Stimulated activated CD8-positive, alpha-beta memory T cell treated with anti-CD3 and anti-CD28 coated beads, Interleukin-15, amount 100 ng/mL, for 48 hours (primary cell): ENCODE measurements at places on chromosomes 2 and 18.

DNA sequence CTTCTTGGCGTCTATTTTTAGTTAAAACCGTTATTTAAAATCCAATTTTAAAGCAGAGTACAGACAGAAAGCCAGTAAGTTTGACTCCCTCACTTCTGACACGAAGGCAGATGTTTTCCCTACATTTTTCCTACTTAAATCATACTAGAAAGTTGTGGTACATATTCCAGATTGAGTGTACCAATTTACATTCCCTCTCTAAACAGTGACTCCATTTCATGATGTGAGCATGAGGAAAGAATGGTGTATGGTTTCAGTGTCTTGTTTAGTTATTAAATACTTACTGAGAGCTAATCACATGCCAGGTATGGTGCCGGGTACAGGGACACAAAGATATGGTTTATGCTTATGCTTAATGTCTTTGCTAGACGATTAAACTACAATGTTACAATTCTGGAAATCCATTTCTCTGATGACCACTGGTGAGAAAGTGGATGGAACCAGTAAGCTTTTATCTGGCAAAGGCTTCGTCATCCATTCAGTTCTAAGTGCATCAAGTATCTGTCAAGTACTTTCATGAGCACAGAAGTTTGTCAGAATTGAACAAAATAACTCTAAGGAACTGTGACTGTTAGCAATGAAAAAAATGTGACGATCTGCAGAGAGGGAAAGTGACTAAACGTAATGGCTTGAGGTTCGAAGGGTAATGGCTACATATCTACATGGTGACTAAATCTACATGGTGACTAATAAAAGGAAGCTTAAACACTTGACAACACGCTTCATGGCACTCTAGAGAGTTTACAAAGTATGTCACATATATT lies 25.7 kb downstream of the MAP4K3 start:
- no peak for DNase-seq

DNA sequence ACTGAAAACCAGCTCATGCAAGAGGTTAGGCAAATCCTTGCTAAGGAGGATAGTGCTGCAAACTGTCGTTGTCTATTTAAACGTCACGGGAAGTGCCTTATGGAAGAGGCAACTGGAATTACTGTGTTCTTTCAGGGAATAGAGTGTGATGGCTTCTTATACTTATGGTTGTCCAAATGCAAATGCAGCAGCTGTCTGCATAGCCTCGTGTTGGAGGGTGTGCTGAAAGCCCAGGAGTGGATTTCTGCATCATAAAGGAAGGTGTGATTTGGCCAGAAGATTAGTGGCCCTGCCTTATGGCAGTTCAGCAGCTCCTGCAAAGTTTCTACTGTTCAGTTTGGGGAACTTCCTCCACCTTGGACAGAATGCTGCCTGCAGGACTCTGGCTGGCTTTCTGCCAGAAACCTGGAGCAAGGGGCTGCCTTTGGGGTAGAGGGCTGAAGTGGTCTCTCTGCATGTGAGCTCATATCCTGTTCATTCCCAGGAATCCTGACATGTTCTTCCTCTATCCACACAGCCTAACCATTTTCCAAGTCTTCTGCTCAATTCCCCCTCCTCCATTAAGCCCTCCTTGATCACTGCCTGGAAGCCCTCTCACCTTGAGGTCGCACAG lies 321.2 kb upstream of the CXCR4 start:
- DNase-seq = no peak

DNA sequence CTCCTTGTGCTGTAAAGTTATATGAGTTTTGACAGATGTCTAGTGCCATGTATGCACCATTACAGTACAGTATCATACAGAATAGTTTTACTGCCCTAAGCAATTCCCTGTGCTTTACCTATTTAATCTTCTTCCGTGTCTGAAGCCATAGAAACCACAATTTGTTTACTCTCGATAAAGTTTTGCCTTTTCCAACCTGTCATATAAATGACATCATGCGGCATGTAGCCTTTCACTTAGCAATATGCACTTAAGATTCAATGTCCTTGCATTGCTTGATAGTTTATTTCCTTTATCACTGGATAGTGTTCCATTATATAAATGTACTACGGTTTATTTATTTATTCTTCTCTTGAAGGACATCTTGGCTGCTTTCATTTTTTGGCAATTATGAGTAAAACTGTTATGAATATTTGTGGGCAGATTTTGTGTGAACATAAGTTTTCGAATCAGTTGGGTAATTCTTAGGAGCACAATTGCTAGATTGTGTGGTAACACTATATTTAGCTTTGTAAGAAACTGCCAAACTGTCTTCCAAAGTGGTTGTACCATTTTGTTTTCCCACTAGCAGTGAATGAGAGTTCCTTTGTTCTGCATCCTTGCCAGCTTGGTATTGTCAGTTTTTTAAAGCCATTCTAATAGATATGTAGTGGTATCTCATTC lies 136.8 kb upstream of the MAP3K20 start:
- no peak for DNase-seq

DNA sequence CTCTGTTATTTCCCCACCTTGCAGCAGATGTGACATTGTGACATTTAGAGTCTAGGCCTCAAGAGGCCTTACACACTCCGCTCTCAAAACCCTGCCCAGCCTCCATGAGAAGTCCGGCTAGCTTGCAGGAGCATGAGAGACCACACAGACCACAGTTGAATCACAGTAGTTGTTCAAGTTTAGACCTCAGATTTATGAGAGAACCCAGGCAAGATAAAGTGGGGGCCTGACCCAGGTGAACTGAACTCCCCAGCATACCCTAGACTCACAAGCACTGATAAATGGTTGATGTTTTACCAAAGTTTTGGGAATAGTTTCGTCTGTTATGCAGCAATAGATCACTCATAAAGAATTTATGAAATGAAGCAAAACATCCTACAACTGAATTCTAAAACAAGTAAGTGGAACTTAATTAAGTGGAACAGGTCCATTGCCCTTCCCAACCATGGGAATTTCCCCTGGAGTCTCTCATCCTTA lies 4.7 kb upstream of the STAT1 start:
- no peak for DNase-seq

GRCh38 chr2:111930875-111931274 lies 32.5 kb downstream of the MERTK start:
- peak; percentile 2 for DNase-seq

- no peak for DNase-seq
These were observed 520.1 kb downstream of the LRP1B start for GRCh38 chr2:141610564-141611175.

DNA sequence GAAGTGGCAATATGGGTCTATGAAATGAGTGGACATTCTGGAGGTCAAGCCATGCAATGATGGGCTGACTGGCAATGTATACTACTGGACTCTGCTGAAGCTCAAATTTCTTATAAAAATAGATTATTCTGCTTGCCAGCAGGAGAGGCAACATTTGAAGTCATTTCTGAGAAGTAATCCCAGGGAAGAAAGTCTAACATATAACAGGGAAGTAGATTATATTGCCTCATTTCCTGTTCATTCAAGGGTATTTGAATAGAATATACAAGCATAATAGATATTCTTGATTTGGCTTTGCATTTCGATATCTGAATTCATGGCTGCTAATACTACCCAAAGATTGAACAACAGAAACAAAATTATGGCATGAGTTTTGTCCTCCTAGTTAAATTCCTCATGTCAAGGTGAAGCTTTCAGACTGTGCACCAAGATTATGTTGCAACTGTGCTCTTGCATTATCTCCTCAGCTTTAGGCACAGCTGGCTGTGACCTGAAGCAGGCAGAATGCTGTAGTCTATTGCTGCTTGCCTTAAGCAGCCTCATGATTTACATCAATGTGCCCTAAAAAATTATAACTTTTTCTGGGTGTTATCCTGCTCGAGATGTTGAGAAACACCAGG lies 13.3 kb upstream of the TMX3 start:
- no peak for DNase-seq

DNA sequence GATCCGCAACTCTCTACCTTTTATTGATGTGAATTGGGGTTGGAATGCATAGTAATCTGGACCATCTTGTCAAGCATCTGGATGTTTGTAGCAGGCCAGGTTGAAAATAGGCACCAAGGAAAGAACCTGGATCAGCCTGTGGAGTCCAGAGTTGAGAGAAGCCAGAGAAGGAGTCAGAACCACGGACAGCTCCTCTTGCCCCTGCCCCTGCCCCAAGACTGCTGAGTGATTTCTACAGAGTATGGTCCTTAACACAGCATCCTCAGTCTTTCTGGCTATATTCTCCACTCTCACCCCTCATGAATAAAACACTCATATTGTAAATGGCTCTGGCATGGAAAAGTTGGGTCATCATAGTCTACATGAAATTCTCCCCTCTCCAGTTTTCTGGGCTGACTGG lies 154.6 kb downstream of the LOXHD1 start:
- no peak for DNase-seq

DNA sequence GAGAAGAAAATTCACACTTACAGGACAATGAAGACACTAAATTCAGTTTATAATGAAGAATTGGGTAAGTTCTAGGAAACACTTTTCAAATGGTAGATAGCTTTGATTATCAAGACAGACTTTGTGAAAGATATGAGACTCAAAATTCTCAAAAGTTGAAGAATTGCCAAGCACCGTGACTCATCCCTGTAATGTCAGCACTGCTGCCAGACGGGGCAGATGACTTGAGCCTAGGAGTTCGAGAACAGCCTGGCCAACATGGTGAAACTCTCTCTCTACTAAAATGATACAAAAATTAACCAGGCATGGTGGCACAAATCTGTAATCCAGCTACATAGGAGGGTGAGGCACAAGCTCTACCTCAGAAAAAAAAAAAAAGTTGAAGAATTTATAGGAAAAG lies 1820.1 kb upstream of the LRRTM1 start:
- no peak for DNase-seq

DNA sequence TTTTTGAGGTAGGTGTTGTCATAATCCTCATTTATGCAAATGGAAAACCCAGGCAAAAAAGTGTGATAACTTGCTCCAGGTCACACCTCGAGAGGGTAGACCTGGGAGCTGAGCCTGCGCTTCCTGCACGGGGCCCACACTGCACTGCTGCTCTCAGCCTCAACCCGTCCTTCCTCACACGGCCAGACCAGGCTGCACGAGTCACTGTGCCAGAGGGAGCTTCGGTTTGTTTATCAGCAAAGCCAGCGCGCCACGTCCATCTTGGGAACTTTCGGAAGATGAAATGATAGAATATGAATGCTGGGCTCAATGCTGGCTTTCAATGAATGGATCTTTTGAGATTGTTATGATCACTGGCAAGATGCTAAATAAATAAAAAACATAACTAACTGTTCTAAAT lies 14.4 kb downstream of the COPS9 start:
- no peak for DNase-seq

- no peak for DNase-seq
These were observed 14.2 kb downstream of the TNFRSF11A start for GRCh38 chr18:62339106-62339988.

DNA sequence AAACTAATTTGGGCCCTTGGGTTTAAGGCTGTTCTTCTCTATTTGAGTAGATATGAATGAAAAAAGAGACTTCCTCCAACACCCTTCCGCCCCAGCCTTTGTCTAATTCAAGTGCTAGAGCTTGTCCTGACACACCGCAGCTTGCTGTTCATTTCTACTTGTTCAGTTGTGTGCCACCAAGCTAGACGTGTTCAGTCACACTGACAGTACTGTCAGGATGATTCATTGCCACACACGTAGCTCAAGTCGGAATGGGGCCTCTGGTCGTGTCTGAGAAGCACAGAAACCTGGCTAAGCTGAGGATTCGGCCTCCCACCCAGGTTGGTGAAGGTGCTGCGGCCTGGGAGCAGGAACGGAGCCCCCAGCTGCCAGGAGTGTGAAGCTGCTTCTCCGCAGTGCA lies 45.6 kb upstream of the INHBB start:
- no peak for DNase-seq

- DNase-seq = no peak
These were observed 37.9 kb downstream of the ODC1 start for GRCh38 chr2:10410001-10410822.

DNA sequence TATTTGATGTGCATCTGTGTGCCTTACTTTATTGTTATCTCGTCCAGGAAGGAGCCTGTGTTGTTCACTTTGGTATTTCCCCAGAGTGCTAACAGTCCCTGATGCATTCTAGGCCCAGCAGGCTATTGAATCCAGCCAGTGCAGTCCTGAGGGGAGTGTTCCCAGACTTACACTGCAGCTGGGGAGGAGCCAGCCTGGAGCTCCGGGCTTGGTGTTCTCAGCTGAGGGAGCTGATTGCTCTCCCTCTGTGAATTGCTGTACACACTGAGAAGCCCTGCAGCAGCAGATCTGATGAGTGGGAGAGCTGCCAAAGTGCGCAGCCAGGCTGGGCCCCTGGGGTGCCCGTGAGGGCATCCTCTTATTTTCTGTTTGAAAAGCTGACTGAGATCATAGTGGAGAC lies 159.2 kb downstream of the GALNT3 start:
- DNase-seq = no peak

GRCh38 chr2:112159454-112159921 lies 21.3 kb downstream of the FBLN7 start:
- no peak for DNase-seq

- DNase-seq = no peak
These were observed 183.3 kb downstream of the ASXL3 start for GRCh38 chr18:33761363-33761762.

DNA sequence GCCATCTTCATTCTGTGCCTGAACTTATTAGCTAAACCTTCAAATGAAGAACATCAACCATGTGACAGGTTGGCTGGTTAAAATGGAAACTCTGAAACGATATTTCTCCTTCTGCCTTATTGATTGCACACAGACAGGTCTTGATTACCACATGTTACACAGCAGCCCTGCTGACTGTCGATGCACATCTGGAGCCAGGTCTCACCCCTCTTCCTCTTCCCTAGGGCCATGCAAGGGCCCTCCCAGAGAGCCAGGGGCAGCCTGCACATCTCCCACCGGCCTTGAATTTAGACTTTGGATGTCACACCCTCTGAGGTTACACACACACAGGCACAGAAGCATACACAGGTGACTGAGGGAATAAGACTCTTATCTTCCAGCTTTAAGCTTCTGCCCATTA lies 45.1 kb downstream of the TMEM178A start:
- DNase-seq = no peak

- DNase-seq = no peak
These were observed 77.0 kb upstream of the CNGA3 start for GRCh38 chr2:98269274-98269673.

DNA sequence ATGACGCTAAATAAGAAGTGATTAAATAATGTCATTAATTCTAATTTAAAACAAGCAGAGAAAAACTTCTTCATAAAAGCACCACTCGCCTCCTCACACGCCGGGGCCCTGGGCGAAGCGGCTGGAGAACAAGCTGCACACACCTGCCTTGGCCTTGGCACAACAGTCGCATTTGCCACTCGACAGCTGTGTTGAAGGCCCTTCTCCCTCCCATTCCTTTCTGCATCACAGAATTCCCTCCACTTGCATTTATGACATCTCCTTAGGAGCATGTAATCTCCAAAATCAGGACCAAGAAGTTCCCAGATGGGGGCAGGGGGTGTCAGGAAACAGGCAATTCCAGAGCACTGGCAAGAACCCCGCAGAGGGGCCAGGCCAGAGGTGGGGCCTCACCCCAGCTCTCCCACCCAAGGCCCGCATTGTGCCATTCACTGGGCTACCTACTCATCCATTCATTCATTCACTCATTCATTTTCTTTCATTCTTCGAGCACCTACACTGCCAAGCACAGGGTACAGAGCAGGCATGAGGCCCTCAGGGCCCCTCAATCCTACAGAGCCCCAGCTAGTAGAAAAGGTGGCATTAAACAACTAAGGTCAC lies 6.4 kb downstream of the HDAC4 start:
- DNase-seq = no peak

GRCh38 chr18:48294899-48295585 lies 114.1 kb downstream of the ZBTB7C start:
- no peak for DNase-seq
